ENCODE measurements at places on chromosomes 5 and 9. TPM values are rescaled to one million over a fixed set of nuclear protein-coding genes. Genes with fewer than 3 reads are reported as not detected.

- H3K4me1 ChIP-seq: no peaks in the 10 kb centered on the region
- DNase-seq: no peak
- H3K36me3 ChIP-seq: no peaks in the 10 kb centered on the region
- H3K27ac ChIP-seq: no peak overlapping the region
Observed at GRCh38 chr5:146006470-146007190, 70.3 kb downstream of the SH3RF2 start.

Gene EFNA5
- 12.3 TPM for total RNA-seq

- H3K36me3 ChIP-seq: no peaks in the 10 kb centered on the region
- H3K27ac ChIP-seq: peak overlapping the region; percentile 97
- DNase-seq: no peak
- peaks cover 66% of the 10 kb centered on the region for H3K4me1 ChIP-seq
- no peaks in the 10 kb centered on the region for H3K27me3 ChIP-seq
Observed at GRCh38 chr5:139668064-139668880, 20.1 kb downstream of the CXXC5 start.

- H3K27ac ChIP-seq: peak overlapping the region; percentile 65
- no peak for DNase-seq
- no peaks in the 10 kb centered on the region for H3K36me3 ChIP-seq
- H3K27me3 ChIP-seq: no peaks in the 10 kb centered on the region
- no peak overlapping the region for H3K4me3 ChIP-seq
Observed at GRCh38 chr5:138635265-138635664, 60.1 kb upstream of the HSPA9 start.

Gene OR1Q1
- total RNA-seq: not detected

DNA sequence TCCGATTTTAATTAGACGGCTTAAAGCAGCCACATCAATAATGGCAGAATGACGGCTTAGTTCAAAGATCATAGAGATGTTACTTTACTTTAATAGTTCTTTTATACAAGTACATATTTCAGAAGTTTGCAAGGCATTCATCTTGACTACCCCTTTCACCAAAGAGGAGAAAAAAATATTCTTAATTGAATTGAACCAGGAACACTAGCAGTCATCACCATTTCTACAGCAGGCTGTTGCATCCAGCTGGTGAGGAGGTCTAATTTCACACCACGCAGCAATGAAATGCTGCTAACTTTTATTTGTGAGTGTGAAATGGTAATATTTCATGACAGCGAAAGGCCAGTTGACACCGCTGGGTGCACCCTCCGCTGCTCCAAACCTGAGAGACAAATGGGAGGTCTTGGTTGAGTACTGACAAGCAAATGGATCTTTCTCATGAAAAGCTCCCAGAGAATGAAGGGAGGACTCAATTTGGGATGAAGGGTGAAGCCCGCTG is 322.2 kb downstream of the GLIS3 start:
- no peak for DNase-seq
- no peaks in the 10 kb centered on the region for H3K27me3 ChIP-seq
- no peaks in the 10 kb centered on the region for H3K4me1 ChIP-seq
- H3K36me3 ChIP-seq: no peaks in the 10 kb centered on the region
- no peak overlapping the region for H3K4me3 ChIP-seq

GRCh38 chr9:128995791-128996190 is 32.3 kb downstream of the SH3GLB2 start:
- no peaks in the 10 kb centered on the region for H3K4me1 ChIP-seq
- peaks cover 8% of the 10 kb centered on the region for H3K36me3 ChIP-seq
- H3K27me3 ChIP-seq: no peaks in the 10 kb centered on the region
- H3K4me3 ChIP-seq: no peak overlapping the region

DNA sequence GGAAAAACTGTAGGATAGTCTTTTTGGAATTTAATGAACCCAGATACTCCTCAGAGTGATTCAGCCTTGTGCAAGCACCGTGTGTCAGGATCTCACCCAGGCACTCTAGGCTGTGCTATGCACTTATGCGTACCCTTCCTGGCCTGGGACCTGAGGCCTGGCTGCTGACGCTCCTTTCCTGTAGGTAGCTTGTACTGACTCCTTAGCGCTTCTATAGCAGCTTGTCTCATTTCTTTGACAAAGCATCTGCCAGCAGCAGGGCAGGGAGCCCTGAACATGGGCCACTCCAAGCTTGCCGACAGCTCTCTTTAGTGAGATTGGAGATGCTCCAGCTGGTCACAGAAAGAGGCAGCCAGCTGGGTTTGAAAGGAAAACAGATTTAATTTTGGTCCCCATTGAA is 147.3 kb downstream of the SGCD start:
- peak overlapping the region; percentile 23 for H3K27ac ChIP-seq
- H3K4me3 ChIP-seq: no peak overlapping the region
- no peaks in the 10 kb centered on the region for H3K4me1 ChIP-seq
- DNase-seq: no peak

GRCh38 chr9:20480249-20480648 is 142.1 kb downstream of the MLLT3 start:
- no peak for DNase-seq
- H3K4me1 ChIP-seq: no peaks in the 10 kb centered on the region
- H3K36me3 ChIP-seq: no peaks in the 10 kb centered on the region
- no peaks in the 10 kb centered on the region for H3K27me3 ChIP-seq
- no peak overlapping the region for H3K27ac ChIP-seq
- H3K4me3 ChIP-seq: no peak overlapping the region

GRCh38 chr9:136228107-136228875 is 17.3 kb downstream of the QSOX2 start:
- H3K27ac ChIP-seq: no peak overlapping the region
- no peaks in the 10 kb centered on the region for H3K27me3 ChIP-seq
- no peaks in the 10 kb centered on the region for H3K36me3 ChIP-seq
- H3K4me1 ChIP-seq: no peaks in the 10 kb centered on the region

DNA sequence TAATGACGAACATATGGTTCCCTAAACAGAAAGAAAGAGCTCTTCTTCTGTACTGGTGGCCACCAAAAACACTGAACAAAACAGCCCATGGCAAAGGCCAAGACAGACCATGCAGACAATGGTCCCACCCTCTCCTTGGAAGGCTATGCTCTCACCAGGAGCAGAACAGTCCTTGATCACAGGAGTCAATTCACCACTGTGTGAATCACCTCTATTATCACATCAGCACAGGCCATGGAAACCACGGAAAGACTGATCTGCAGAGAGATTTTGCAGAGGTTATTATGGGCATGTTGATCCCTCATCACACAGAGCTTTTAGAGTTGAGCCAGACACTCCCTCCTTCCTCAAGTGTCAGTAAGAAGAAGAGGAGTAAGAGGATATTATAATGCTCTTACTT is 134.0 kb upstream of the RASEF start:
- no peaks in the 10 kb centered on the region for H3K36me3 ChIP-seq
- H3K4me3 ChIP-seq: no peak overlapping the region
- no peaks in the 10 kb centered on the region for H3K27me3 ChIP-seq
- DNase-seq: no peak
- no peak overlapping the region for H3K27ac ChIP-seq

- H3K36me3 ChIP-seq: no peaks in the 10 kb centered on the region
- H3K4me1 ChIP-seq: no peaks in the 10 kb centered on the region
- no peaks in the 10 kb centered on the region for H3K27me3 ChIP-seq
- H3K4me3 ChIP-seq: no peak overlapping the region
Observed at GRCh38 chr5:43150748-43151147, 30.0 kb downstream of the ZNF131 start.

Gene CD180
- total RNA-seq: 4.6 TPM

Measured in breast epithelium (tissue), 4 donors.